ENCODE measurements at places on chromosomes 13 and 19.
A peak's percentile ranks its signal among the peaks of the same experiment; 100 is the strongest.

DNA sequence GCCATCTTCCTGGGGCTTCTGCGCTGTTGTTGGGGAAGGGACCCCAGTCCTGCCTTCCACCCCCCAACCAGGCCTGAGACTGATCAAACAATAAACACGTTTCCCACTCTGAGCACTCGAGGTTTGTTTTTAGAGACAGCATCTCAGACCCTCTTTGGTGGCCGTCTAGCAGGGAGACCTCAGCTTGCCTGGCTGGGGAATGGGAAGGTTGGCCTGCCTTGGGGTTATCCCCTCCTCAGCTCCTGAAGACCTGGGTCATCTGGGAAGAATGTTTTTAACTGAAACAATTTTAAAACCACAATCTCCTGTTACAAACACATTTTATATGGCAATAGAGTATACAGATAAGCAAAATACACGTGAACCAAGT is 2.0 kb downstream of the ZNF581 start:
- peaks cover 56% of the 10 kb centered on the region for H3K4me1 ChIP-seq
- H3K4me3 ChIP-seq, result no peak overlapping the region
- no peak for DNase-seq
- H3K27me3 ChIP-seq, result peaks cover 5% of the 10 kb centered on the region
- H3K36me3 ChIP-seq, result peaks cover 13% of the 10 kb centered on the region

- H3K4me1 ChIP-seq, result no peaks in the 10 kb centered on the region
- H3K27me3 ChIP-seq, result peaks cover 9% of the 10 kb centered on the region
- H3K36me3 ChIP-seq, result peaks cover 91% of the 10 kb centered on the region
Measured at GRCh38 chr13:112871742-112872141, 97.3 kb upstream of the MCF2L start.

DNA sequence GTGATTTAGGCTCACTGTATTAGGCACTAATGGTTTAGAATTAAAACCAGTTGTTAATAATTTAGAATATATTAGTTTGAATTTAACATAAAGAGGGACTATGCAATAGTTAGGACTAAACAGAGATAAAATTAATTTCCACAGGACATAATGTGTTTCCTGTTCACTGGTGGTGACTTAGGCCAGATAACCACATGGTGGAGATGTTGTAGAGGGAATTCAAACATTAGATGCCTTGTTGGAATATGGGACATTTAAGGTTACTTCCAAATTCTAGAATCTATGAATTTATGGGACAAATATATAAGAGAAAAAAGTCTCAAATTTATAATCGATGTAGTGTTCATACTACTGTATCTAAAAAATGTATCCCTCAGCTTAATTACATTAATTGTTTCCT is 615.5 kb upstream of the KLHL1 start:
- no peak overlapping the region for H3K4me3 ChIP-seq
- no peaks in the 10 kb centered on the region for H3K36me3 ChIP-seq
- H3K4me1 ChIP-seq, result no peaks in the 10 kb centered on the region
- DNase-seq, result no peak
- no peaks in the 10 kb centered on the region for H3K27me3 ChIP-seq

DNA sequence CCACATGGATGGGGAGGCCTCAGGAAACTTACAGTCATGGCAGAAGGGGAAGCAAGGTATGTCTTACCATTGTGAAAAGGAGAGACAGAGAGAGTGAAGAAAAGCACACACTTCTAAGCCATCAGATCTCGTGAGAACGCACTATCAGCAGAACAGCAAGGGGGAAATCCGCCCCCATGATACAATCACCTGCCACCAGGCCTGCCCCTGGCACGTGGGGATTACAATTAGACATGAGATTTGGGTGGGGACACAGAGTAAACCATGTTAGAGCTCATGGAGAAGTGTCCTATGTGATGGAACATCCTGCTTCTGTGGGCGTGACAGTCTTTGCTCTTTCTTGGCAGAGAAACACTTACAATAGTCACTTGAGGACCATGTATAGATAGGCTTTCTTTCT is 28.1 kb upstream of the ZNF331 start:
- no peak overlapping the region for H3K27ac ChIP-seq
- DNase-seq, result no peak
- no peak overlapping the region for H3K4me3 ChIP-seq

- no peaks in the 10 kb centered on the region for H3K4me1 ChIP-seq
- no peaks in the 10 kb centered on the region for H3K36me3 ChIP-seq
Measured at GRCh38 chr19:15846923-15847322, 31.5 kb upstream of the OR10H1 start.

DNA sequence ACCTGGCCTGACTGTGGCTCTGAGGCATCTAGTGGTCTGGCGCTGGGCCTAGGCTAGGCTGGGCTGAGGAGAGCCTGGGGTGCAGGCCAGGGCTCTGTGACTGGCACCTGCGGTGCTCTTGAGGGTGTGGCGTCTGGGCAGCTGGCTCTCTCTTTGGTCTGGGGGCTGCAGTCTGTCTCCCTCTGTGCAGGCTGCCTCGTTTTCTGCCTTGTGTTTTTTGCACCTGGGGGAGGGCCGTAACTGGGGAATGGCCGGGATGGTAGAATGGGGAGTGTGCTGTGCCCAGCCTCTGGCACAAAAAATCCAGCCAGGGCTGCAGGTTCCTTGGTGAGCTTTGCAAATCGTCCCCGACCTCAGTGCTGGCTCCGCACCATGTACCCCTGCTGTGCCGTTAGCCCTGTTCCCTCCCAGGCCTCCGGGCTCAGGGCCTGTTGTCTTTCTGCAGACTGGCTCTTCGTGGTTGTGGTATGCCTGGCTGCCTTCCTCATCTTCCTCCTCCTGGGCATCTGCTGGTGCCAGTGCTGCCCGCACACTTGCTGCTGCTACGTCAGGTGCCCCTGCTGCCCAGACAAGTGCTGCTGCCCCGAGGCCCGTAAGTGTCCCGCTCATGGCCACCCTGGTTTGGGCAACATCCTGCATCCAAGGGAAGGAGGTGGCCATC is 6.5 kb upstream of the USF2 start:
- no peak overlapping the region for H3K4me3 ChIP-seq
- peaks cover 10% of the 10 kb centered on the region for H3K27me3 ChIP-seq
- H3K36me3 ChIP-seq, result no peaks in the 10 kb centered on the region
- H3K27ac ChIP-seq, result no peak overlapping the region
- DNase-seq, result no peak

DNA sequence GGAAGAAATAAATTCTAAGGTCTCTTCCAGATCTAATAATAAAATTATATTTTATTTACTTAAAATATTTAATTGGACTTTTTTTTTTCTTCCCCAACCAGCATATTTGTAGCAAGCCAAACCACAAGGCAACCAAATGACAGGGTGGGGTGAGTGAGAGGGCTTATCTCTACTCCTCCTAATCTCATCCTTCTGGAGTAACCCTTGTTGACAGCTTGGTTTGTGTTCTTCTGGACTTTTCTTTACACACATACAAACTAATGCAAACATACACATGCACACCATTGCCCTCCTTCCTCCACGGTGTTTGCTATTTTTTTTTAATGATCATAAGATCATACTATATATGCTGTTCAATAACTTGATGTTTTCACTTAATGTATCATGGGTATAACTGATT is 383.1 kb downstream of the DLEU7 start:
- no peak overlapping the region for H3K4me3 ChIP-seq
- no peaks in the 10 kb centered on the region for H3K27me3 ChIP-seq
- H3K27ac ChIP-seq, result no peak overlapping the region
- no peaks in the 10 kb centered on the region for H3K36me3 ChIP-seq

- H3K4me1 ChIP-seq, result no peaks in the 10 kb centered on the region
- H3K4me3 ChIP-seq, result no peak overlapping the region
- peaks cover 4% of the 10 kb centered on the region for H3K27me3 ChIP-seq
- H3K36me3 ChIP-seq, result no peaks in the 10 kb centered on the region
- DNase-seq, result peak; percentile 70
- H3K27ac ChIP-seq, result no peak overlapping the region
Measured at GRCh38 chr19:47013041-47013517, 6.6 kb upstream of the NPAS1 start.

DNA sequence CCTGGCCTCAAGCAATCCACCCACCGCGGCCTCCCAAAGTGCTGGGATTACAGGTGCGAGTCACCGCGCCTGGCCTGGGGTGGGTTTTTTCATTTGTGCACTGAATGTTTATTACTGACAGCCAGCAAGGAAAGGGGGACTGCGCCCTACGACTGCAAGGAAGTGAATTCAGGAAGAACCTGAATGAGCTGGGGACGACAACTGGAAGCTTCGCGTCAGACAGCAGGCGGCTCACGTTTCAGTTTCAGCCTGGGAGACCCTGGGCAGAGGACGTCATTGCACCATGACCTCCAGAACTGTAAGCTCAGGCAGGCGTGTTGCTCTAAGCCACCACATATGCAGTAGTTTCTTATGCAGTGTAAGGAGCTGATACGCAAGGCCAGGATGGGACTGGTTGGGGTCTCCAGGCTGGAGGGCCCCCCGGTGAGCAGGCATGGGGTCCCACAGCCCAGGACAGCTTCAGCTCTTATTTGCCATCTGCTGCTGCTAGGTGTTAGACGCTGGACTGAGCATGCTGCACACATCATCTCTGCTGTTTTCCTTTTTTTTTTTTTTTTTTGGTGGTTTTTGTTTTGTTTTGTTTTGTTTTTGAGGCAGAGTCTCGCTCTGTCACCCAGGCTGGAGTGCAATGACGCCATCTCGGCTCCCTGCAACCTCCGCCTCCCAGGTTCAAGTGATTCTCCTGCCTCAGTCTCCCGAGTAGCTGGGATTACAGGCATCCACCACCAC is 66.6 kb downstream of the GADD45B start:
- no peak overlapping the region for H3K27ac ChIP-seq
- peak; percentile 65 for DNase-seq
- no peaks in the 10 kb centered on the region for H3K36me3 ChIP-seq
- no peaks in the 10 kb centered on the region for H3K27me3 ChIP-seq

- H3K4me1 ChIP-seq, result peaks cover 10% of the 10 kb centered on the region
- no peaks in the 10 kb centered on the region for H3K36me3 ChIP-seq
- no peak overlapping the region for H3K4me3 ChIP-seq
- H3K27ac ChIP-seq, result no peak overlapping the region
- H3K27me3 ChIP-seq, result peaks cover 18% of the 10 kb centered on the region
Measured at GRCh38 chr19:19207637-19208572, 3.9 kb upstream of the NCAN start.

DNA sequence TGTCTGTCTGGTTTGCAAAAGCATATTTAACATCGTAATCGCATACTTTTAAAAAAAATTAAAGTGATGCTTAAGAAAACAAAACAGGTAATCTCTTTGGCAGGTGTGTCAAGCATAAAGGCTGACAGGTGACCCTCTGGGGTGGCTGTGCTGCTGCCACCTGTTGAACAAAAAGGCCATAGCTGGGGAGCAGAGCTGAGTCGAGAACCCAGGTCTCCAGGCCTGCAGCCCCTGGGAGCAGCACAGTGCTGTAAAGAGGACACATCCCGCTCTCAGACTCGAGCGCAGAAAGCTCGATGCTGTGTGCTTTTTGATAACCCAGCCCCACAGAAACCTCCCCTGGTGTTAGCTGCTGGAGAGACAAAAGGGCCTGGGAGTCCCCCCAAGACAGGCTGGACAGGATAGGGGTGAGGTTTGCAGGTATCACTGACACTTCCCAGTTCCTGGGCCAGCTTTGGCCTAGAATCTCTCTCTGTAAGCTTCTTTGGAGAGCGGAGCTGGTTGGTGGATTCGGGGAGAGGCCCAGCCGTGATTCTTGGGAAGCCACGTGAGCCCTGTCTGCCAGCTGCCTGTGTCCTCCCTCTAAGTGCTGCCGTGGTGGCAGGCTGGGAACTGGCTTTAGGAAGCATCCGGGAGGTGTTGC is 66.9 kb downstream of the C13orf42 start:
- no peaks in the 10 kb centered on the region for H3K36me3 ChIP-seq
- DNase-seq, result no peak
- H3K27ac ChIP-seq, result no peak overlapping the region
- H3K4me3 ChIP-seq, result no peak overlapping the region
- no peaks in the 10 kb centered on the region for H3K27me3 ChIP-seq

DNA sequence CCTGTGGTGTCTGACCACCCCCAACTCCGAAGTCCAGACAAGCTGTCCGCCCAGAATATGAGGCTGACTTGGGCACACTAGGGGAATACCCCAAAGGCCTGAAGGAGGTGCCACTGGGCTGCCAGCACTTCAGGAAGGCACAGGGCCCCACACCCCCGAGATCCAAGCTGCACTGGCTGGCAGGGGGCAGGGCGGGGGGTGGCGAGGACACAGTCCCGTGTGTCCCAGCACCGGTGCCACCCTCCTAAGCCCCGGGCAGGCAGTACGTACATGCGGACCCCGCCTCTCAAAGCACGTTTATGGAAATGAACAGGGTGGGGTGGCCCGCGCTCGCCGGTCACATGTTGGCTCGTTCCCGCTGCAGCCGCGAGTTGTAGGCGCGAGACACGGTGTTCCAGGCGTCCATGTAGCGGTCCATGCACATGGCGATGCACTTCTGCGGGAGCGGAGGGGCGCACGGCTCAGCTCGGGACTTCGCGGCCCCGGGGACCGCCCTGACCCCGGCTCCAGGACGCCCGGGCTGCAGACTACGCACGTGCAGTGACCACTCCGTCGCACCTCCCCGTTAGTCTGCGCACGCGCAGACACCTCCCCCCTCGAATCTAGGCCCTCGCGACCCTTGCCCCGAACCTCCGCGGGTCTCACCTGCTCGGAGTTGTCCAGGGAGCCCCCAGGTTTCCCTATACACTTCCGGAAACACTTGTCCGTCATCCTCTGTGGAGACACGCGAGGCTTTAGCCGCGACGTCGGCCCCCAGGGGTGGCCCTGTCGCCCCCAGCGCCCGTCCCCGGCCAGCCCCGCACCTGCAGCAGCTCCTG is 566 bp downstream of the TIMM13 start:
- peak overlapping the region; percentile 95 for H3K27ac ChIP-seq
- H3K27me3 ChIP-seq, result no peaks in the 10 kb centered on the region
- H3K36me3 ChIP-seq, result peaks cover 40% of the 10 kb centered on the region
- H3K4me1 ChIP-seq, result peaks cover 21% of the 10 kb centered on the region
- peak; percentile 4 for DNase-seq

GRCh38 chr13:44197791-44198770 is 175.5 kb upstream of the SERP2 start:
- no peak overlapping the region for H3K4me3 ChIP-seq
- H3K36me3 ChIP-seq, result no peaks in the 10 kb centered on the region
- no peak for DNase-seq
- no peak overlapping the region for H3K27ac ChIP-seq
- H3K4me1 ChIP-seq, result no peaks in the 10 kb centered on the region

DNA sequence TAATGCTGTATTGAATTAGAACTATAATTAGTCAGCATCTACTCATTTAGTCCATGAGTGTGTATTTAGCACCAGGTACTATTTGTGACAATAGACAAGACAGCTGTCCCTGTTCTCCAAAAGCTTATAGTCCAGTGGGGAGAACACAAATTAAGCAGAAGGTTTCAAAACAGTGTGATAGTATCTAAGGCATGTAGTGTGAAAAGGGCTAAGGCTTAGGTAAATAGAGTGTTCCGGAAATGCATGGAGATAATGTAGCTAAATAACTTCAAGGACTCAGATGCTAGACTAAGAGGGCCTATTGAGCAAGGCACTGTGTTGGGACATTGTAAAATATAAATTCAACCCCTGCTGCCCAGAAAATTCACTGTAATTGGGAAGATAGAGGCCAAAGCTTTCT is 144.1 kb upstream of the MIR17HG start:
- H3K36me3 ChIP-seq, result no peaks in the 10 kb centered on the region
- H3K4me1 ChIP-seq, result no peaks in the 10 kb centered on the region
- DNase-seq, result no peak
- H3K27ac ChIP-seq, result no peak overlapping the region

GRCh38 chr19:3936506-3937442 is 3.9 kb downstream of the NMRK2 start:
- peaks cover 29% of the 10 kb centered on the region for H3K27me3 ChIP-seq
- no peak overlapping the region for H3K27ac ChIP-seq
- no peak overlapping the region for H3K4me3 ChIP-seq
- DNase-seq, result no peak
